ENCODE measurements at places on chromosomes 3 and 15. TPM values are rescaled to one million over a fixed set of nuclear protein-coding genes. Genes with fewer than 3 reads are reported as not detected.

DNA sequence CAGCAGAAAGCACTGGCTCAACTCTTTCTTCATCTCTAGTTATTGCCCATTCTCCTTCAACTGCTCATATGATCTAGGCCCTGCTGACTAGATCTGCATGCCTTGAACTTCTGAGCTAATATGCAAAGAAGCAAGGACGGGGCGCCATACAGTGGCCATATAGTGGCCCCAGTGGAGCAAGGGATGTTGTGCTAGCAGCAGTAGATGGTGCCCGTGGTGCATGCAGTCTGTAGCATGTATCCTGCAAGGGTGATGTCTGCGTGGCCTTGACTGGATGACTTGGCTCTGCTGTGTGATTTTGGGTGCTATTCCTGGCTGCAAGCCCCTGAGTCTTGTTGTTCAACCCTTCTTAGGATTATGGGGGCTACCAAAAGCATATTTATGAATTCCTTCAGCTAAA is 12.2 kb upstream of the NMD3 start:
- DNase-seq, result no peak

DNA sequence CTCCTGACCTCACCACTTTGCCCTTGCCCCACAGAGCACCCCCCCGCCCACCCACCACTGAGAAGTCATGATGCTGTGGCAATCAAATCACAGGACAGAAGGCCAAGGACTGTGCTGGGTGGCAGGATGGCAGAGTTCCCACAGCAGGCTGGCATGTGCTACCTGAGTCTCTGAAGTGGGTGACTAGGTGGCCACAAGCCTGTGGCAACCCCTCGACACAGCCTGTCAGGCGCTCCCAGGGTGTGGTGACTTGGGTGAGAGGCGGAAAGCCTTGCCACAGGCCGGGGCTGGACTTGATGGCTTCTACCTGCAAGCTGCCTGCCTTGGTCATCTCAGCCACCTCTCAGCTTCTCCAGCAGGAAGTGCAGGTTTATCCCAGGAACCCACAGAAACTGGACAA is 15.6 kb upstream of the DUSP7 start:
- DNase-seq, result no peak

- DNase-seq, result no peak
These were observed 15.8 kb upstream of the P4HTM start for GRCh38 chr3:48974076-48974864.

GRCh38 chr3:64895991-64896895 is 208.4 kb upstream of the ADAMTS9 start:
- no peak for DNase-seq

- no peak for DNase-seq
These were observed 49.1 kb downstream of the HCN4 start for GRCh38 chr15:73319460-73320245.

SHF gene
- 6.1 TPM for total RNA-seq

- no peak for DNase-seq
These were observed 1242.5 kb upstream of the GBE1 start for GRCh38 chr3:83003917-83004316.

DNA sequence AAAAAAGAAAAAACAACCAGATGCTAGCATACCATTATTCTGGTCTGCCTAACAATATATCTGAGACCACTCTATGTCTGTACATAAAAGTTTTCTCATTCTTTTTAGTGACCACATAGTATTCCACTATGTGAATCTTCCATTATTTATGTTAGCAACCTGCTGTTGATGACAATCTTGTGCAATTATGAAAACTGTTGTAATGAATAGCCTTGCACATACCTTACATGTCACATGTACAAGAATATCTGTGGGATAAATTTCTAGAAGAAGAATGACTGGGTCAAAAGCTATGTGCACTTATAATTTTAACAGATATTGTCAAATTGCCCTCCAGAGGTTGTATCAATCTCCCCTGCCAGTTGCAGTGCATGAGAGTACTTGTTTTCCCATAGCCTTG is 62.5 kb downstream of the ARHGAP31 start:
- no peak for DNase-seq

DNA sequence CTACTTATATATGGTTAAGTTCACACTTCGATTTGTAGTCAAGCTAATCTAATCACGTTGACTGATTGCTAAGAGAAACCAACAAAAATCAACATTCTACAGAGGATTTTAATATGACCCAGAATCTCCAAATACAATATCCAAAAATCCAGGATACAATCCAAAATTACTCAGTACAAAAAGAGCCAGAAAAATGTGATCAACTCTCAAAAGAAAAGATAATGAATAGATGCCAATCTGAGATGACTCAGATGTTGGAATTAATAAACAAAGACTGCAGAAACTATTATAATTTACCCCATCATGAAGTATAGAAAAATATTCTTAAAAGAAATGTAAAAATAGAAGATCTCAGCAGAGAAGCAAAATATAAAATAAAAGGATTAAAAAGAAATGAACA is 22.3 kb downstream of the HACL1 start:
- no peak for DNase-seq

All from PC-9 (cell line).